ENCODE measurements at places on chromosomes 1 and 21. TPM values are rescaled to one million over a fixed set of nuclear protein-coding genes. Genes with fewer than 3 reads are reported as not detected.

DRAXIN gene
- 0.09 TPM for total RNA-seq

GBP6 gene
- total RNA-seq, result not detected

CELA2A gene
- 0.19 TPM for total RNA-seq

HSD3B1 gene
- not detected for total RNA-seq

CFAP141 gene
- not detected for total RNA-seq

MCOLN3 gene
- not detected for total RNA-seq

TMEM82 gene
- not detected for total RNA-seq

FALEC gene
- 0.63 TPM for total RNA-seq

RBM11 gene
- total RNA-seq, result not detected

CD1E gene
- not detected for total RNA-seq

HMGCS2 gene
- total RNA-seq, result not detected

All from endothelial cell of coronary artery (primary cell).